Esophagus squamous epithelium (tissue), 5 donors: ENCODE measurements at places on chromosomes 1 and 21. TPM values are rescaled to one million over a fixed set of nuclear protein-coding genes. Genes with fewer than 3 reads are reported as not detected.
A peak's percentile ranks its signal among the peaks of the same experiment; 100 is the strongest.

DNA sequence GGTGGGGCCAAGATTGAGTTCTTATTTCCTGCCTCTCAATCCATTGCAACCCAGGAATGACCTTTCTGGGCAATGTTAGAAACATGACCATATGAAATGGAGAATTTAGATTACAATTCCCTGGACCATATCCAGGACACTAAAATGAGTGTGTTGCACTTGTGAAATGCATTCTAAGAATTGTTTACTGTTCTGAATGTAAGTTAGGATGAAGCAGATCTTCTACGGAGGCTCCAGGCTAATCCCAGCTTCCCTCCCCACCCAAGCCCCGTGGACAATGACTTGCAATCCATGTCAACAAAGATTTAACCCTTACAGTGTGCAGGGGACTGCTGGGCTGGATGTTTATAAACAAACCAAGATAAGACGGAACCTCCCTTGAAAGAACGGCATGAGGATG, 31.7 kb upstream of the HAO2 start:
- H3K27me3 ChIP-seq: no peaks in the 10 kb centered on the region
- DNase-seq: no peak
- no peaks in the 10 kb centered on the region for H3K36me3 ChIP-seq
- H3K4me1 ChIP-seq: no peaks in the 10 kb centered on the region
- H3K27ac ChIP-seq: no peak overlapping the region

DNA sequence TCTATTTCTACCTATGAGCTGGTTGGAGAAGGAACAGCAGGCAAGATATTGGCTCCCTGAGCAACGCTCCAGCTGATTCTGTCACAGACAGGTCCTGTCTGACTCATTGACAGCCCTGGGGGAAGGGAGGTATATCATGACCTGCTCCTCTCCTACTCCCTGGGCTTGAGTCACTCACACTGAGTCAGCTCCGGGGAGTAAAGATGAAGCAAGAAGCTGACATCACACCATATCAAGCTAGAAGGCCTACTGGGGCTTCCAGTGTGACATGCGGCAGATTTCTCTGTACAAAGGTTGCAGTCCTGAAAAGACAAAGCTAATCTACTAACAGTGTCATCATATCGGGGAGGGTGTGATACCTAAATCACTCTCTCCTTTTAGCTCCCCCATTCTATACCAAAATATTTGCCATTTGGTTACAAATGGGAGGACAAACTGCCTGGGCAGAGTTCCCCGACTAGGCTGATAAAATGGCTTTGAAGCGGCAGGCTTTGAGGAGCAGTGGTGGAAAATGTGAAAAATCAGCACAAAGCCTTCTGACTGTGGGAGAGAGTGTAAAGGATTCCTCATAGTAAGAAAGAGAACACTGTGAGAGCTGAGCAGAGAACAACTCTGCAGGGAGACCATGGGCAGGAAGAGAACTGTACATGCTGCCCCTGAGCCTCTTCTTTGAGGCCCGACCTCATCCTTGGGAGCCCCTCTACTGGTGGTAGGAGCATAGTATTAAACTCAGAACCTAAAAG, 15.5 kb downstream of the PI4KB start:
- peaks cover 50% of the 10 kb centered on the region for H3K4me1 ChIP-seq
- peak; percentile 19 for DNase-seq
- H3K27me3 ChIP-seq: no peaks in the 10 kb centered on the region
- peaks cover 40% of the 10 kb centered on the region for H3K36me3 ChIP-seq
- H3K4me3 ChIP-seq: no peak overlapping the region
- H3K27ac ChIP-seq: peak overlapping the region; percentile 88

DNA sequence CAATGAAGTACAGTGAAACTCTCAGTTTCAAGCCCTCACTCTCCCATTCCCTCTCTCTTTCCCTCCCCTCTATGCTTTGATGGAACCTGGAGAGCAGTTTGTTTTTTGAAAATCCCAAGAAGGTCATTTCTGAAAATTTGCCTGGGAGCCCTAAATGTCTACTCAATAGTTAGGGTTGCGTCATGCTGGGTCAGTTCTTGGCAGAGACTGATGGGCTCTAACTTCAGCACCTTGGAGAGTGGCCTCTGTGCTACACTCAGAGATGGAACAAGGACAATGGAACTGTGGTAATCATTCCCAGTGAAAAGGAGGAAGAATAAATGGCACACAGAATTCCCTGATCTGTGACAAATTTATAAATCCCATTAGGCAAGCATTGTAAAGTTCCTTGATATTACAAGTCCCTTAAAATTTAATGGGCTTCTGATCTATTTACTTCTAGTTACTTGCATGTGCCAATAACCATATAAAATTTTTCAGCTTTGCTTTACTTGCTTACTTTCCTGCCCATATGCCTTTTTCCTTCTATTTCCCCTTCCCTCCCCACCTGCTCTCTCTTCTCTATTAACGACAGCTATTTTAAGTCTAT, 182.9 kb upstream of the KCND3 start:
- no peak overlapping the region for H3K4me3 ChIP-seq
- no peak for DNase-seq
- H3K4me1 ChIP-seq: no peaks in the 10 kb centered on the region
- H3K36me3 ChIP-seq: no peaks in the 10 kb centered on the region

The OR10J1 gene
- total RNA-seq: not detected

DNA sequence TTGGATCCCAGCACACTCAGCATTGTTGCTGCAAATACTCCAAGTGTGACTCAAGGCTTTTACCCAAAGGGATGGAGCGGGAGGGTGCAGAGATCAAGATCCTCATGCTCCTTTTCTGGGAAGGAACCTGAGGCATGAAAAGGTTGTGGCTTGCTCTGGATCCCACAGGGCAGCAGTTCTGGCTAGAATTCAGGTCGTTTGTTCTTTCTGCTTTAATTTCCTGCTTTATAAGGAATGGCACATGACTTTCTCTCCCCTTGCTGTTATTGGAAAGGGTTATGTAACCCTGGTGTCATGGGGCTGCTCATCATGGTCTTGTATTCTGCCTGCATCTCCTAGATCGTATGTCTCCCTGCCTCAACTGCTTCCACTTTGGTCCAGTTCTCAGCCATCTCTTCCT, 101.6 kb downstream of the NOS1AP start:
- H3K27ac ChIP-seq: no peak overlapping the region
- H3K36me3 ChIP-seq: no peaks in the 10 kb centered on the region

The MAGI3 gene
- 28.2 TPM for total RNA-seq

DNA sequence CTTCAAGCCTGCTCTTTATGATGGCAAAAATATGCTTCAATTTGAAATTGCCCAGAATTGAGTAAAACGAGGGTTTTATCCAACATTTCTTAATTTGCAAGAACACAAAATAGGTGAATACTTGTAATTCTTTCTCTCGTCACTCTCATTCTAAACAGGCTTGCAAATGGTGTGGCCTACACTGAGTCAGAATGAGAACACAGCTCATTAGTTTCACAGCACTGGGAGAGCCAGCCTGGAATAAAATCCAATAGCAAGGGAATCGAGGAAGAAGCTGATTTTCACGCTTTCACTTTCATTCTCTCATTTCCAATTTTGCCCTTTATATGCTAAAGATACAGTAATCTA, 537.5 kb downstream of the LTN1 start:
- no peaks in the 10 kb centered on the region for H3K36me3 ChIP-seq
- H3K27ac ChIP-seq: no peak overlapping the region
- no peaks in the 10 kb centered on the region for H3K4me1 ChIP-seq
- DNase-seq: no peak
- H3K27me3 ChIP-seq: no peaks in the 10 kb centered on the region

The TRAF3IP3 gene
- 1.6 TPM for total RNA-seq

The BPNT1 gene
- total RNA-seq: 19.5 TPM

The TRIM58 gene
- 0.26 TPM for total RNA-seq

The RNU1-1 gene
- total RNA-seq: under 0.01 TPM

The ATP6V1G3 gene
- total RNA-seq: not detected

GRCh38 chr1:92961896-92962752, 862 bp upstream of the DIPK1A start:
- DNase-seq: no peak
- H3K27ac ChIP-seq: peak overlapping the region; percentile 95
- H3K36me3 ChIP-seq: no peaks in the 10 kb centered on the region
- no peaks in the 10 kb centered on the region for H3K4me1 ChIP-seq
- no peaks in the 10 kb centered on the region for H3K27me3 ChIP-seq

GRCh38 chr1:44812822-44813543, 4.7 kb downstream of the BTBD19 start:
- H3K4me1 ChIP-seq: peaks cover 42% of the 10 kb centered on the region
- no peaks in the 10 kb centered on the region for H3K36me3 ChIP-seq
- H3K4me3 ChIP-seq: peak overlapping the region; percentile 51
- no peak for DNase-seq

DNA sequence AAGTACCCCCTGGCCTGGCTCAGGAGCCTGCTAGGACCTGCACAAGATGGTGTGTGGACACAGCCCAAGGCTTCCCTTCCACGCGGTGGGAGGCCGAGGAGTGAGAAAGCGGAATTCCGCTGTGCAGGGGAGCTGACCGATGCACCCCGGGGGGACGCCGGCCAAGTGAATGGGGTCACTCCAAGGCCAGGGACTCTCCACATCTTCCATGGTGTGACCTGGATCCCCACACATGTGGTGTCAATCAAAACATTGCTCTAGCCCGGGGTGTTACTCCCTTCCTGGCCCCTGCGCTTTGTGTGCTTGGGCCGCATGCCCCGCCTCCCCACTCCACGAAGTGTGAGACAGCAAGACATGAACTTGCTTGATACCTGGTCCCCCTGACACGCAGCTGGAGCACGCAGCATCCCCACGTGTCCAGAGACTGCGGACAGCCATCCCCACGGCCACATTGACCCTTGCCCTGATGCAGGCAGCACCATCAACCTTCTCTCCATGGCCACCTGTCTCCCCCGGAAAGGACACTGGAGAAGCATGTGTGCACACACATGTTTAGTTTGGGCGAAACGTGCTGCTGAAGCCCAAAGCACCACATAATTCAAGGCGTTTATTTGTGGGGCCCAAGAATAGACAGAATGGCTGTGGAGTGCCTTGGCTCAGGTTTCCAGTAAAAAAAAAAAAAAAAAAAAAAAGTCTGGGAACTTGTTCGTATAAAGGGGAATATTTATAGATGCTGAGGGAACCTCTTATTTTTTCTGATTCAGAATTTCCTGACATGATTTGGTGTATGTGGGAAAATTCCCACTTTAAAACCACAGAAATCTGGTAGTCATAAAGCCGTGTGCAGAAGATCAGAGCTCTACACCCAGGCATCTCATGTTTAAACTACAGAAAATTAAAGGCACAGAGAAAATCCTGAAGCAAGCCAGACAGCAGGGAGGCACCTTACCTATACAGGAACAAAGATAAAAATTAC, 171.7 kb downstream of the HUNK start:
- no peaks in the 10 kb centered on the region for H3K4me1 ChIP-seq
- DNase-seq: no peak
- no peak overlapping the region for H3K27ac ChIP-seq

The TAS1R1 gene
- total RNA-seq: not detected

DNA sequence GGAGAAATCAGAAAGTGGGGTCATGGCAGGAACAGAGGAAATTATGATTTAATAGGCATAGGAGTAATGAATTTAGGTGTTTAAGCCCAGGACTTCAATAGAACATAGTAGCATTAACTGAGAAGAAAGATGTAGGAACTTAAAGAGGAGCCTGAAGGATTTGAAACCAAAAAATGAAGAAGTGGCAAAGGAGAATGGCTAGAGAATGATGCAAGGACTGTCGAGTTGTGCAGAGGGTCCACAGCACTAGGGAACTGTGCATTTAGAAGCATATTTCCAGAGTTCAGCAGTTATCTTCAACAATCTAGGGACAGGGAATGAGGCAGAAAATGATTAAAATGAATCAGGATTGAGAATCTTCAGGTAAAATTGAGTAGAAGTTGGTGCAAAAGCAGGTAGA, 328.1 kb upstream of the LYPLAL1 start:
- no peak overlapping the region for H3K27ac ChIP-seq
- no peaks in the 10 kb centered on the region for H3K27me3 ChIP-seq
- no peak for DNase-seq
- no peaks in the 10 kb centered on the region for H3K4me1 ChIP-seq
- H3K4me3 ChIP-seq: no peak overlapping the region
- no peaks in the 10 kb centered on the region for H3K36me3 ChIP-seq

The PCP4L1 gene
- 52.7 TPM for total RNA-seq

- no peaks in the 10 kb centered on the region for H3K4me1 ChIP-seq
- H3K36me3 ChIP-seq: no peaks in the 10 kb centered on the region
- no peak overlapping the region for H3K4me3 ChIP-seq
Measured at GRCh38 chr1:239924741-239925350, 166.8 kb upstream of the FMN2 start.

DNA sequence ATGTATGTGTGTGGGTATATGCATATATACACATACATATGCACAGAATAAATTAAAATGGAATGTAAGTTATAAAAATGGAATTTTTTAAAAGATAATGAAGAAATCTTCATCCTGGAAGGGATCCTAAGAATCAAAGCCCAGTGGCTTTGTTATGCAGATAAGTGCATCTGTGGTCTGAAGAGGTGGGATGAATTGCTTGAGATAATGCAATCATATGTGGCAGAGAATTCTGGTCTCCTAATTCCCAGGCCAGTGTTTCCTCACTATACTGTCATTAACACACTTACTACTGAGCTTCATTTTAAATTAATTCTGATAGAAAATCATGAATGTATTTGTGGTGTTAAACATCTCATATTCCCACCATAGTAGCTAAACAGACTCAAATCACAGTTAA, 86.7 kb upstream of the PRMT6 start:
- no peaks in the 10 kb centered on the region for H3K36me3 ChIP-seq
- no peaks in the 10 kb centered on the region for H3K4me1 ChIP-seq
- no peak overlapping the region for H3K4me3 ChIP-seq

DNA sequence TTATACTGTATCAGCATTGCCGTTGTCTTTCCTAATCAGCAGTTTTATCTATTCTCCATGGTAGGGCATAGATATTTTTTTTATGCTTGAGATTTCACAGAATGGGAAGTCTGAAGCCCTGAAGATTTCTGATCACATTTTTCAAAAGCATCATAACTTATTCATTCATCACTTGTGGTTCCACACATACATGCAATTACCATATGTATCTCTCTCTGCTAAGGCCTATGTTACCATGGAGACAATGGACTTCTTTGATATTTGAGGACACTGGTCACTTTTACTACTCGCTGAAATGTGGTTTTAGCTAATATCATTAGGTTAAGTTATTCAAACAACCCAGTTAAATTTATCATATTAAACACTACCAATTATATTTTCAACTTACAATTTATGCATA, 1827.0 kb downstream of the MRPL39 start:
- H3K36me3 ChIP-seq: no peaks in the 10 kb centered on the region
- H3K4me1 ChIP-seq: no peaks in the 10 kb centered on the region
- no peak overlapping the region for H3K4me3 ChIP-seq
- H3K27me3 ChIP-seq: no peaks in the 10 kb centered on the region
- H3K27ac ChIP-seq: no peak overlapping the region

The ARMH1 gene
- total RNA-seq: not detected
